CD4-positive, alpha-beta T cell treated with Interleukin-17A for 1 hour (primary cell): ENCODE measurements at places on chromosomes 2 and 18.
A peak's percentile ranks its signal among the peaks of the same experiment; 100 is the strongest.

GRCh38 chr2:76731157-76731556 lies 791.0 kb downstream of the LRRTM4 start:
- DNase-seq, result no peak

DNA sequence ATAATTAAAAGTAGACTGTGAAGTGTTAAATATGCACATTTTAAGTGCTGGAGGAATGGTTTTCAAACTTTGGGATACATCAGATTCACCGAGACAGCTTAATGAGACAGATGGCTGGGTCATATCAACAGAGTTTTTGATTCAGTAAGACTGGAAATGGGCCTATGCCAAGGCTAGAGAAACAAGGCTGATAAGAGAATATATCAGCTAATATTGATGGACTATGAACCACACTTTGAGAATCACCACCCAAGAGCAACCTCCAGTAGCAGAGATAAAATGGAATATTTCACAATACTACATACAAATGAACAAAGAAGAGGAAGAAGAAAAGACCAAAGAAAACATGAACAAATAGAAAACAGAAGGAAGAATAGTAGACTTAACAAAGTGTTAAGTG lies 450.2 kb upstream of the KLHL29 start:
- no peak for DNase-seq

DNA sequence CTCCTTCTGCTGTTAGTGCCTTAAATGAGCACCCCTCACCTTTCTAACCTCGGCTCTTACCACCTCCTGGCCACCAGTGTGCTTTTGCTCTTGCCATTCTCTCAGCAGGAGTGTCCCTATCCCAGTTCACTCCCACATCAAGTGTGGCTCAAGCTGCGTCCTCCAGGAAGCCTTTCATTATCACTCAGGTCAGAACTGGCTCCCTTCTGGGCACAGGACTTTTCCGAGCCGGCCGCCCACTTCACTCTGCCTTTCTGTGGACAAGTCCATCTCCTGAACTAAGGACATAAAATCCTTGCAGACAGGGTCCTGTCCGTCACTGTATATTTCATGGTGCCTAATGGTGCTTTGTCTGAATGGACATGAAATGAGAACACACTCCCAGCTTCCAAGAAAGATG lies 15.6 kb downstream of the TMEM127 start:
- DNase-seq, result no peak

- DNase-seq, result no peak
Measured at GRCh38 chr2:15313657-15314056, 247.5 kb downstream of the NBAS start.

DNA sequence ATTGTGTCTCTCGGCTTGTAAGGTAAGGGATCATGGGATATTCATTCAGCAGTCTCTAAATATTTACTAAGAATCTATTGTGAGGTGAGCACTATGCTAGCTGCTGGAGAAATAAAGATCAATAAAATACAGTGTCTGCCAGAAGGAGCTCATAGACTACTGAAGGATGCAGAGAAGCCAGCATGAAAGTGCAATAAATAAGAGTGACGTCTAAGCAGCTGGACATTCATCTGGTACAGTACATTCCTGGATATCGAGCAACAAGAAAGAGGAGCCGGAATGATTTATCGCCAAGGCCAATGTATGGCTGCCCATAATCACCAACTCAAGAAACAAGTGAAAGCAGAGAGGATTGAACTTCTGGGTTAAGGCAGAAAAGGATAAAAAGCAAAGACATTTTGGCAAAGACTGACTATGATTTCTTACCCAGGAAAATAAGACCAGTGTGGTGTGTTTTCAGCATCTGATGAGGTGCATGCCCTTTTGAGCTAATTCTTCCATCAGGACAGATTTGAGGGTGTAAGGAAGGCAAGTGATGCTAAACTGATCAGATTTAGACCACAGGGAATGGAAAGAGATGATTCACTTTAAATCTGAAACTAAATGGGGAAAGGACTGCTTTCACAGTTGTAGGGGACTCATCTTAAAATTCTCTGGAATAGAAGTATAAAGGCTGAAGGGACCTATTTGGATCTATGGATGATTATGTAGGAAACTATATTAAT lies 18.7 kb upstream of the LMAN1 start:
- DNase-seq, result no peak

DNA sequence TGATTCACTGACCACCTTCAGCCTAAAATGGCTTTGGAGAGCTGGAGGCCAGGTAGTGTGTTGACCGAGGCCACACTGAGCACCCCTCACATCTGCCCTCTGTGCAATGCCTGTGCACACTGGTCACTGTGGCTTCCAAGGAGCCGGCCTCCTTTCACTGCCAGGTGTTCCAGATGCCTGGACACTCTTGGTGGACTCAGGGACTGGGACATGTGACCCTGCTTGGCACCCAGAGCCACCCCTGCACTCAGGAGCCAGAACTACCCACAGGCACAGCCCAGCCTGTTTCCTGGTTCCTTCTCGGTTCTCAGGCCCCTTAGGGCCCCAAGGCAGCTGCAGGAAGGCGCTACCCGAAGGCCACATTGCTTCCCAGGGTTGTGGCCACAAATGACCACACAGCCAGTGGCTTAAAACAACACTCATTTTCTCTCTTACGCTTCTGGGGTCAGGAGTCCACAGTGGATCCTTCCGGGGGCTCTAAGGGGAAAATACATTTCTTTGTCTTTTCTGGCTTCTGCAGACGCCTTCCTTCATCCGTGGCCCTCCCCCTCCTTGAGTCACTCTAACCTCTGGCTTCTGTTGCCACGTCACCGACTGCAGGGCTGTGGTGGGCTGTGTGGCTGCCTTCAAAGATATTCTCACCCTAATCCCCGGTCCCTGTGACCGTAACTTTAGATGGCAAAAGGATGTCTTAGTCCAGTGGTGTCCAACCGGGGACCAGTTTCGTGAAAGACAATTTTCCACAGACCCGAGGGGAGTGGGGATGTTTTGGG lies 78.6 kb downstream of the ASB1 start:
- no peak for DNase-seq

DNA sequence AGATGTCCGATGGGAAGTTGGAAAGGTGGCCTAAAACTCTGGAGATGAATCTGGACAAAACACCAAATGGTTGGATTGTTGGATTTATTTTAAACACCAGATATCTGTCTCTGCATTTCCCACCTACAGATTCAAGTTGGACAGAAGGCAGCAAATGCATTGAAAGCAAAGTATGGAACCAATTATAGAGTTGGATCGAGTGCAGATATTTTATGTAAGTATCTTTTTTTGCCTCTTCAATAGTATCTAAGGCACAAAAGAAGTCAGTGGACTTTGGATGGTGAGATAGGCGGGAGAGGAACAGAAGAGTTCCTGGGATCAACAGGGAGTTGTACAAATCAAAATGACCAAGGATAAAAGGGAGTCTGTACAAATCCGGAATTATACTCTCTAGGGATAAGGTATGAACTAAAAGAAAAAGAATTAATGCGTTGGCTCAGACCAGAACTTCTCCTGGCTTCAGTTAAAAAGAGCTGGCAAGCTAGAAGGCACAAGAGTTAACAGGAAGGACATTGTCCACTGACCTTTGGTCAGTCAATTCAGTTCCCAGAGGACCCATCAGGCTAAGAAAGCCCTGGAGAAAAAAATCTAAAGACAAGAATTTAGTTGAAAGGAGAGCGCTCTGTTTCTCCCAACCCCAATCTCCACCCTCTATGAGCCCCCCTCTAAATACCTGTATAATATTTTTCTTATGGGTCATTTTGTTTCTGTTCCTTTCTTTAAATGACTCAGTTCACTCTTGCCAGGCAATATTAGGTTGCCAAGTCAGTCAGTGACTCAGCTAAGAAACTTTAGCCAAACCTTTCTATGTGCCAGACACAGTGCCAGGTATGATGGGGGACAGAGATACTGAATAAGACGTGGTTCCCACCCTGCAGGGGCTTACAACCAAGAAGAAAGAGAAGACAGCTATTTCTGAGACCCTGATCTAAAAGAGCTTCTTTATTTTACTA lies 29.1 kb downstream of the CPO start:
- no peak for DNase-seq

DNA sequence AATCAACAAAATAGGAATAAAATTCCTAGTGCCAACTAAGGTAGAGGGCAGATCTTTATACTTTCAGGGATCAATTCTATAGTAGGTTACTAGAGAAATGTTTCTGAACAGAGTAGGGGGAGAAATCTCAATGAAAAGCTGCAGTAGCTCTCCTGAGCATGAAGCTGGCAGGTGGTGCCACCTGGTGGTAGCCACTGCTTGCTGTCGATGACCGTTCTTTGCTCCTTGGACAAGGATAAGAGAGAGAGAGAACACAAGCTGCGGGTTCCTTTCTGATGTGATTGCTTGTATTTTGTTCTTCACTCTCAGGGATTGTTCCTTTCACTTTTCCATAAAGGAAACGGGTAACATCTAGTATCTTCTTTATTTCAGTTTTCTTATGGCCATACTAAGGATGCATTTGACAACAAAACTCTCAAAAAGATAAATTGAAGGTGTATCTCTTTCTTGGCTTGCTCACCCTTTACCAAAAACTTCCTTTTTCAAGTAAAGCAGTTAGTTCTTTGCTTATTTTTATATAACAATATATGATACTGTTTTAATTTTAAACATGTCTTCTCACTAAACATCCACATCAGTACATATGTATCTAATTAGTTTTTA lies 18.6 kb upstream of the MRPL19 start:
- peak; percentile 45 for DNase-seq

- no peak for DNase-seq
Measured at GRCh38 chr2:227058888-227059399, 105.1 kb downstream of the COL4A4 start.

DNA sequence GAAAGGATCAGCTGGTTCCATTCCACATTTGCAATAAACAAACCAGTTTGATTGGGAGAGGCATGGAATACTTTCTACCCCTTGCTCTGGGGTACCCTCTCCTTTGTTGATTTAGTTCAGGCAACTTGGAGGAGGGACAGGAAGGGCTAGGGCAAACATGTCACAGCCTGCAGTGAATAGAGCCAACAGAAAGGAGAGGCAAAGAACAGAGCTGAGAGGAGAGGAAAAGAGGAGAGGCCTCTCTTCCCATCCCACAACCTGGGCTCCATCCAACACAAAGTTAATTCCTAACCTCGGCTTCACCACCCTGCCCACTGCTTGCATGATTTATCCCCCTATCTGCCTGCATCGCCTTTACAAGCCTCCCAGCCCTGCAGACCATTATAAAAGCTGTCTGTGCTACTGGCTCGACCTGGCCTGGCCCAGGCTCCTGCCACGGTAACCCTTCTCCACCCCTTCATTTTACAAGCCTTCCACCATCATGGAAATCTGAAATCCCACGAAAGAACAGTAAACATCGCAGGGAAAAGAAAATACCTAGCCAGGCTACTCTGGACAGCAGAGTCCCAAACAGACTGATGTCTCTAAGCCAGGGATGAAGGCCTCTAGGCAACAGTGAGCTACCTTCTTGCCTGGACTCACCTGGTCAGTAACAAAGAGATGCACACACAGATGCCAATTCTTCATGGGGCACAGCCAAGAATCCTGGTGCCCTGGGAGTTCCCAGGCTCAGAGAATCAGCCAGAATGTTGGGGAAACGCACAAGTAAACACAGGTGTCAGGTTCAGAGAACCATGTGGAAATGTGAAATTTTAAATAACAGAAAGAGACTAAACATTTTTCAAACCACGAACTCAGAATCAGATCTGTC lies 43.6 kb downstream of the NHEJ1 start:
- no peak for DNase-seq

- no peak for DNase-seq
Measured at GRCh38 chr18:37249895-37250618, 315.5 kb downstream of the CELF4 start.

DNA sequence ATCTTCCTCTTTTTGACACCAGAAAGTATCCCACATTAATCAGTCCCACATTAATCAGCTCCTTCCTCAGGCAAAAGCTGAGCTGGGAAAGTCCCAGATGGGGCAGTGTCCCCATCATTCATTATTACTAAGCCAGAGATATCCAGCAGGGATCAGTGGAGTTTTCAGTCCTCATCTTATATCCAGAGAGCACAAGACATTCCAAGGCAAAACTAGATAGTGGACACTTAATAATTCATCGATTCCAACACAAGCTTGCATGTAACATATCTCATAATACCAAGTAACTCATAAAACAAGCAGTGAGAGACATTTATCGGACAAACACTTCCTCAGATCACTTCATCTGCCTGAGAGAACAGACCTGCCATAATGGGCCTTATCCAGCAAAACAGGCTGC lies 53.1 kb downstream of the MCFD2 start:
- DNase-seq, result no peak

- DNase-seq, result no peak
Measured at GRCh38 chr2:22199994-22200393, 1076.2 kb downstream of the TDRD15 start.

- no peak for DNase-seq
Measured at GRCh38 chr2:61597300-61598289, 59.4 kb upstream of the XPO1 start.

- no peak for DNase-seq
Measured at GRCh38 chr2:241017228-241017940, 19.0 kb downstream of the SNED1 start.

GRCh38 chr2:223460209-223460608 lies 142.0 kb downstream of the SCG2 start:
- DNase-seq, result no peak

DNA sequence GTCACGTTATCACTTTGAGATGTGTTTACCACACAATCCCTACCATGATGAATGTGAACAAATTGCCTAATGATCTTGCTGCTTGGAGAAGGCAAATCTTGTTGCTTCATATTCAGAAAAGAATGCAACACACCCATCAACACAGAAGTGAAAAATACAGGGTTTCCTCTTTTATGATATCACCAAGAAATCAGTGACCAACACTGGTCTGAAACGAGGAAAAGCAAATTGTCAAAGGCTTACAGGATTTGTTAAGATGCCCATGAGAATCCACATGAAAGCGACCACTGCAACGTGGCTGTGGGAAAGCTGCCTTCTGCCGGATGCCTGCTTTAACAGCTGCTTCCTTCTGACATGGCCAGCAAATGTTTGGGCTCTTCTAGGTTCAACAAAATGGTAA lies 397.6 kb upstream of the LRATD1 start:
- DNase-seq, result no peak

DNA sequence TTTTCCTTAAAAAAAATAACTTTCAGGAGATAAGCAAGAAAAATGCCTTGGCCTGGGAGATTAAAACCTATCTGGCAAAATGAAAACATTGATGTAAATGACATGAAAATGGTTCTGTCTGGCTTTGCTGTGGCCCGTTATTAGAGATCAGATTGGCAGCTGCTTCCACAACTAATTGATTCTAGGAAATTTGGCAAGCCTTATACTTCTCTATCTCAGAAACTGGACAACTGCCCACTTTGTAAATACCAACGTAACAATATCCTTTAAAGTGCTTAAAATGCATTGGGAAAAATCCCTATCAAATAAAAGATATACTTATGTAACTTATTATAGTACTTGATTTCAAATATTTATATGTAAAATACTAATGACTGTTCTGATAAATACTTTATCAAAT lies 14.2 kb upstream of the SKA1 start:
- no peak for DNase-seq

DNA sequence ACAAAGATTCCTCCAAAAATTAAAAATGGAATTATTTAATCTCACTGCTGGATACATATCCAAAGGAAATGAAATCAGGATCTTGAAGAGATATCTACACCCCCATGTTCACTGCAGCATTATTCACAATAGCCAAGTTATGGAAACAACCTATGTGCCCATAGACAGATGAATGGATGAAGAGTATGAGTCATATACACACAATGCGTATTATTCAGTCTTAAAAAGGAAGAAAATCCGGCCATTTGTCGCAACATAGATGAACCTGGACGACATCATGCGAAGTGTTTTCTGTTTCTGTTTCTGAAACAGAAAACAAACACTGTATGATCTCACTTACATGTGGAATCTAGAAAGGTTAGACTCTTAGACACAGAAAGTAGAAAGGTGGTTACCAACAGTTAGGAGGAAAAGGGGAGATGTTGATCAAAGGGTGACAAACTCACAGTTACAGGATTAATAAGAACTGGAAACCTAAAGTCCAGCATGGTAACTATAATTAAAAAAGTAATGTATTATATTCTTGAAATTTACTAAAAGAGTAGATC lies 87.8 kb upstream of the ERBB4 start:
- no peak for DNase-seq
